ENCODE measurements at places on chromosomes 4 and X. TPM values are rescaled to one million over a fixed set of nuclear protein-coding genes. Genes with fewer than 3 reads are reported as not detected.

Gene SYNPO2
- 1.4 TPM for total RNA-seq

Gene ABLIM2
- total RNA-seq = 0.30 TPM

Gene SOX3
- not detected for total RNA-seq

DNA sequence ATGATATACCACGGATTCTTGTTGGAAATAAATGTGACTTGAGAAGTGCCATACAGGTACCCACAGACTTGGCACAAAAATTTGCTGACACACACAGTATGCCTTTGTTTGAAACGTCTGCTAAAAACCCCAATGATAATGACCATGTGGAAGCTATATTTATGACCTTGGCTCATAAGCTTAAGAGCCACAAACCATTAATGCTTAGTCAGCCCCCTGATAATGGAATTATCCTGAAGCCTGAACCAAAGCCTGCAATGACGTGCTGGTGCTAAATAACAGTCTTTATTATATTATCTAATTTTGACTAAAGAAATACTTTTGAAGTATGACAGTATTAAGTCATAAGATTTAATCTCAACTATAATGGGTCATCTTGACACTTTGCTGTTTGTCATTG, 18.9 kb downstream of the RAB33B start:
- no peak overlapping the region for H3K4me3 ChIP-seq
- no peaks in the 10 kb centered on the region for H3K4me1 ChIP-seq
- H3K27me3 ChIP-seq = no peaks in the 10 kb centered on the region
- DNase-seq = no peak
- peaks cover 40% of the 10 kb centered on the region for H3K36me3 ChIP-seq

GRCh38 chr4:140082391-140082755, 71.6 kb downstream of the MAML3 start:
- peaks cover 5% of the 10 kb centered on the region for H3K27me3 ChIP-seq
- no peaks in the 10 kb centered on the region for H3K36me3 ChIP-seq
- H3K4me1 ChIP-seq = peaks cover 16% of the 10 kb centered on the region
- DNase-seq = no peak

GRCh38 chrX:68978255-68978654, 149.4 kb downstream of the EFNB1 start:
- H3K36me3 ChIP-seq = no peaks in the 10 kb centered on the region
- H3K4me1 ChIP-seq = no peaks in the 10 kb centered on the region
- DNase-seq = no peak
- H3K4me3 ChIP-seq = no peak overlapping the region
- no peak overlapping the region for H3K27ac ChIP-seq
- no peaks in the 10 kb centered on the region for H3K27me3 ChIP-seq

- no peak overlapping the region for H3K27ac ChIP-seq
- H3K4me1 ChIP-seq = no peaks in the 10 kb centered on the region
- DNase-seq = no peak
- H3K4me3 ChIP-seq = no peak overlapping the region
Measured at GRCh38 chrX:1138476-1139184, 73.8 kb downstream of the CRLF2 start.

GRCh38 chrX:3990569-3990968, 277.1 kb upstream of the PRKX start:
- no peaks in the 10 kb centered on the region for H3K27me3 ChIP-seq
- no peak overlapping the region for H3K4me3 ChIP-seq
- no peaks in the 10 kb centered on the region for H3K36me3 ChIP-seq
- no peaks in the 10 kb centered on the region for H3K4me1 ChIP-seq
- DNase-seq = no peak

DNA sequence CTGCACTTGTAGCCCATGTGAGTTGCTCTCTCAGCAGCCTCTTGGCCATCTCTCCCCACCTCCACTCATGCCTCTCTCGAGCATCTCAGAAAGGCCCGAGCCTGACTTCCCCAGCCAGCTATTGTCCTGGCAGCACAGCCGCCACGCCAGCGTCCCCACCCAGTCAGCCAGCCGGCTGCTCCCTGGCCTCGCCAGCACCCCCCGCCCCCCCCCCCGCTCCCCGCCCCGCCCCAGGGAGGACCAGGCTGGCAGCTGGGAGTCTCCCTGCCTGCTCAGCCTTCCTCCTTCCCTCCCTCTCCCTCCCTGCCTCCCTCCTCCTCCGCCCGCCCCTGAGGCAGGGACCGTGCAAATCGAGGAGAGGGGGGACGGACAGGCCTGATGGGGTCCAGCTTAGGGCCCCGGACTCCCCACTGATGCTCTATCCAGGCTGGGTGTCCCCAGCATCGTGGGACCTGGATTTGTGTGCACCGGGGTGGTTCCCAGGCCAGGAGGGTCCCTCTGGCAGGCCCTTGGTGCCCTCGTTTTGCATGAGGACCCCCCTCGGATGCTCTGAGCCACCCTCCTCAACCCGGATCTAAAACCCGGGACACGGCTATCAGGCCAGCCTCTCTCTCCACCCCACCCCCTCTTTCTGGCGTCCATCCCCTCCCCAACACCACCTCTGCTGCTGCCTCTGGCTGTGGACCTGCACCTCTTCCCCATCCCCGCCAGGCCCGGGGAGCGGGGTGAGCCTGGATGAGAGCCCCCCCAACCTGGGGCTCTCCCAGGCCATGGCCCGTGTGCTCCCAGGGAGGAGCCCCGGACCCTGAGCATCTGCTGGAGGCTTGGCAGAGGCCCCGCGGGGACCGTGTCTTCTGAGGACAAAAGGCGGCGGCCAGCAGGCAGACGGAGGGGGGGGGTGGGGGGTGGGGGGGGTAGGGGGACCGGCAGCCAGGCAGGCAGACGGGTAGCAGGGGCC, at the start of gene GPR173:
TSS of gene GPR173 (plus strand) at position 621 of the 958 bp plus-strand sequence. CDS start 27,833 bp downstream, outside the sequence.
- H3K4me1 ChIP-seq = no peaks in the 10 kb centered on the region
- no peak within 1 kb of the TSS for H3K4me3 ChIP-seq
- peaks cover 6% of the 10 kb centered on the region for H3K27me3 ChIP-seq
- DNase-seq = no peak
- H3K27ac ChIP-seq = no peak within 1 kb of the TSS
- H3K36me3 ChIP-seq = no peaks in the 10 kb centered on the region
